Stimulated activated CD4-positive, alpha-beta T cell treated with anti-CD3 and anti-CD28 coated beads, Interleukin-1b, Interleukin-23, amount 100 ng/mL, for 1 hour (primary cell): ENCODE measurements at places on chromosomes 1 and 21.

DNA sequence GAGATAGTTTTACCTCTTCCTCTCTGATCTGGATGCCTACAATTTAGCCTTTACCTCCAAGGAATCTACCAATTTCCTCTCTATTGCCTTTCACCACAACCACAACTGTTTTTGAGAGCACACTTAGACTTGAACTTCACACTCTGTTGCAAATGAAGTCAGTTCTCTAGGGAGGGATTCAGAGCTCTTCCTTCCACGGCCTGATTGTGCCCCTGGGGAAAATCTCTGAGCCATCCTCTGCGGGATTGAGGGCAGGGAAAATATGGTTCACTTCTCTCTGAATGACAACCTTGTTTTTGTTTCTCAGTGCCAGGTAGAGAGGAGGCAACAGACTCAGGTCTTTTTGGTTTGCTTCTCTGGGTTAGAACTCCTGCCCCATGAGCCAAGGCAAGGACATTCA is 35.4 kb upstream of the BCL10 start:
- DNase-seq: no peak

- DNase-seq: no peak
Observed at GRCh38 chr1:216168546-216168945, 254.7 kb downstream of the USH2A start.

DNA sequence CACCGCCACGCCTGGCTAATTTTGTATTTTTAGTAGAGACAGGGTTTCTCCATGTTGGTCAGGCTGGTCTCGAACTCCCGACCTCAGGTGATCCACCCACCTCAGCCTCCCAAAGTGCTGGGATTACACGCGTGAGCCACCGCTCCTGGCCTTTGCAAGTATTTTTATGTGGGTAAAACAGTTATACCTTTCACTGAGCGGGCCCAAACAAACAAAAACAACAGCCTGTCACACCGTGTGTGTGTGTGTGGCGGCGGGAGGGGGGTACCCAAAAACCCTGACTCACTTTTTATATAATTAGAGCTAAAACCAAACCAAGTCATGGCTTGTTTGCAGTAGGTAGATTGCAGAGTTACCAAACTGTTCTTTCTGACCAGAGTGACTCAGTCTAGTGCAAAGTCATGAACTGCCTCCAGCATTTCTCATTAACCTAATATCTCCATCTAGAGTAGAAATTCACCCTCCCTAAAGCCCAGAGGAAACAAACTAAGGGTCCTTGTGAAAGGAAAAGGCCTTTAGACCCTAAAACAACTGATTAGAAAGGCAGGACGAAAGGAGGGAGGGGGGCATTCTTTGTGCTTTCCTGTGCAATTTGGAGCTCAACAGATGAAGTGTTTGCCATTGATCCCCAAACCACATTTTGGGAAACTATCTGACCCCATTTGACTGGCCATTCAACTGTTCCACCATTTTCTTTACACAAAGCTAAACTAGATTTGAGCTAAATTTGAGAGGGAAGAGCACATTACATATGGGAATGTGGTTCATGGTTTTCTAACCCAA is 181.0 kb downstream of the DHRS3 start:
- no peak for DNase-seq

- DNase-seq: no peak
Observed at GRCh38 chr21:44853601-44854390, 19.7 kb downstream of the PTTG1IP start.

GRCh38 chr1:59180735-59181134 is 116.2 kb upstream of the FGGY start:
- DNase-seq: no peak

DNA sequence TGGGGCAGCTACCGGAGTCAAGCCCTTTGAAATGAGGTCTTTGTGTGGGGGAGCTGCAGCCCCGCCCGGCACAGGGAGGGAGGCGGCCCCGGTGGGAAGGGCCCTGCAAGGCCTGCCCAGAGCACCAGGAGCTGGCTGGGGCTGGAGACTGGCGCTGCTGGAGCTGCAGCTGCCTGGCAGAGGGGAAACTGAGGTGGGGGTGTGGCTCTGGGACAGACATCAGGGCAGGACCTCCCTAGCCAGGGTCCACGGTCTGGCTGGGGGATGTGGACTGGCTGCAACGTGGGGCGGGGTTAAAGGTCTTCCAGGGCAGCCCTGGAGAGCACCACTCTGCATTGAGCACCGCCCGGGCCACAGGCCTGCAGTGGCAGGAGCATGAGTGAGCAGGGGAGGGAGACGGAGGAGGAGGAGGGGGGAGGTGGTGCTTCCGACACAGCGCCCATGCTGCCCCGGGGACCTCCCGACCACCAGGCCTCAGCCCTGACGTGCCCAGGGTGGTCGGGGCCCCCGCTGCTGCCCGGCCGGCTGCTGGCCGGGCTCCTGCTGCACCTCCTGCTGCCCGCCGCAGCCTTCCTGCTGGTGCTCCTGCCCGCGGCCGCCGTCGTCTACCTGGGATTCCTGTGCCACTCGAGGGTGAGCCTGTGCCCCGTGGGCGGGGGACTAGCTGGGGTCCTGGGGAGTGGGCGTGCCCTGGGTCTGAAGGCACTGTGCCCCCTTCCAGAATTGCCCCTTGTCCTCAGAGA is 4.8 kb upstream of the ANKRD65 start:
- DNase-seq: no peak

- no peak for DNase-seq
Observed at GRCh38 chr1:31748365-31748764, 15.8 kb downstream of the ADGRB2 start.

GRCh38 chr1:182444497-182444896 is 5.4 kb upstream of the RGSL1 start:
- no peak for DNase-seq

GRCh38 chr1:61152066-61152465 is 69.7 kb downstream of the NFIA start:
- no peak for DNase-seq
